Thoracic aorta (tissue), 2 donors: ENCODE measurements at places on chromosomes 5 and 9. TPM values are rescaled to one million over a fixed set of nuclear protein-coding genes. Genes with fewer than 3 reads are reported as not detected.
A peak's percentile ranks its signal among the peaks of the same experiment; 100 is the strongest.

- no peaks in the 10 kb centered on the region for H3K4me1 ChIP-seq
- H3K36me3 ChIP-seq: peaks cover 37% of the 10 kb centered on the region
Observed at GRCh38 chr5:179879690-179880010, 21.0 kb upstream of the MRNIP start.

DNA sequence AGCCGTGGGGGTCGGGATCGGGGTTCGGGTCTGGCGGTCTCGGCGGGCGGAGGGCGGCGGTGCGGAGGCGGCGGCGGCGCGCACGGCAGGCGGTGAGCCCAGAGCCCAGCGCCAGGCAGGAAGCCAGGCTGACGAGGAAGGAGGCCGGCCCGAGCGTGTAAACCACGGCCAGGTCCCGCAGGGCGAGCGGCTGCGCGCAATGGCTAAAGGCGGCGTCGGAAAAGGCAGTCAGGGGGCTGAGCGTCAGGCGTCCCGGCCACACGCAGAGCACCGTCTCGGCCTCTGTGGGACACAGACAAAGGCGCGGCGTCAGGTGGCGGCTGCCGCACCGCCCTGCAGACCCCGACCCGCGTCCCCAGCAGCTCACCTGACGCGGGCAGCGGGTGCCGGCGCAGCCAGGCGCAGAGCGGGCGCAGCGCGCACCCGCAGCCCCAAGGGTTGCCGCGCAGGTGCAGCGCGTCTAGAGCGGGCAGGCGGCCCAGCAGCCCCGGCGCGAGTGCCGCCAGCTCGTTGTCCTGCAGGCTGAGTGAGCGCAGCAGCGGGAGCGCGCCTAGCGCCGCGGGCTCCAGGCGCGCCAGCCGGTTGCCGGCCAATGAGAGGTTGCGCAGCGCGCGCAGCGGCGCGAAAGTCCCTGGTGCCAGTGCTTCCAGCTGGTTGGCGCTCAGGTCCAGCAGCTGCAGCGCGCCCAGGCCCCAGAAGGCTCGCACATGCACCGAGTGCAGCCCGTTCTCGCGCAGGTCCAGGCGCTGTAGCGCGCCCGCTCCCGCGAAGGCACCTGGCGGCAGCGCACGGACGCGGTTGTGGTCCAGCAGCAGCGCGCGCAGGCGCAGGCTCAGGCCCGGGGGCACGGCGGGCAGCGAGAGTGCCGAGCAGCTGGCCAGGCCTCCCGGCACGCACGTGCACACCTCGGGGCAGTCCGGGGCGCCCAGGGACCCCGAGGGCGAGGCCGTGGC is 671 bp downstream of the LRRC26 start:
- peaks cover 22% of the 10 kb centered on the region for H3K27me3 ChIP-seq
- H3K4me3 ChIP-seq: peak overlapping the region; percentile 60
- DNase-seq: no peak
- peaks cover 7% of the 10 kb centered on the region for H3K4me1 ChIP-seq
- no peak overlapping the region for H3K27ac ChIP-seq

DNA sequence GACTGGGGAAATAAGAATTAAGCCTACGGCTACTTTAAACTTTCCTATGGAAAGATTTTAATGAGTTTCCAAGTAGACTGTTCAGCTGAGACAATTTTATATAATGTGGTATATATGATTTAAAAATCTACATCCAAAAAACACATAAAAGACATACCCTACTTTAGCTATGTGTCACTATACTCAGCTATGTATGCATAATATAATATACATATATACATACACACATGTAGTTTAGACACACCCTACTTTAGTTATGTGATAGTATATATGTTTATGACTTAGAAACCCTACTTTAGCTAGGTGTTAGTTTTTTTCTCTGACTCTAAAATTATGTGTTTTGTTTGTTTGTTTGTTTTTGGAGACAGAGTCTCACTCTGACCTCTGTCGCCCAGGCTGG is 100.5 kb upstream of the DAB2 start:
- no peak for DNase-seq
- no peaks in the 10 kb centered on the region for H3K36me3 ChIP-seq
- H3K4me1 ChIP-seq: peaks cover 4% of the 10 kb centered on the region
- H3K27ac ChIP-seq: no peak overlapping the region

- H3K27ac ChIP-seq: no peak overlapping the region
- H3K4me3 ChIP-seq: no peak overlapping the region
- H3K4me1 ChIP-seq: peaks cover 7% of the 10 kb centered on the region
Observed at GRCh38 chr5:81389025-81389424, 4.9 kb downstream of the ACOT12 start.

- no peaks in the 10 kb centered on the region for H3K27me3 ChIP-seq
- peak within 1 kb of the TSS; percentile 92 for H3K4me3 ChIP-seq
- H3K36me3 ChIP-seq: no peaks in the 10 kb centered on the region
- H3K27ac ChIP-seq: peak within 1 kb of the TSS; percentile 92
- peaks cover 4% of the 10 kb centered on the region for H3K4me1 ChIP-seq
Observed at GRCh38 chr9:75890472-75891276, at the start of gene PCSK5. TSS of gene PCSK5 (plus strand) at chr9:75890673. CDS start at chr9:75891182, 509 bp downstream.

- H3K4me1 ChIP-seq: no peaks in the 10 kb centered on the region
- no peak overlapping the region for H3K27ac ChIP-seq
- H3K36me3 ChIP-seq: peaks cover 6% of the 10 kb centered on the region
- no peak overlapping the region for H3K4me3 ChIP-seq
- no peaks in the 10 kb centered on the region for H3K27me3 ChIP-seq
Observed at GRCh38 chr5:172095368-172096206, 89.1 kb upstream of the FBXW11 start.

GRCh38 chr5:177439518-177440053 is 7.0 kb upstream of the PRR7 start:
- DNase-seq: no peak
- no peaks in the 10 kb centered on the region for H3K4me1 ChIP-seq
- no peak overlapping the region for H3K27ac ChIP-seq
- H3K27me3 ChIP-seq: no peaks in the 10 kb centered on the region

DNA sequence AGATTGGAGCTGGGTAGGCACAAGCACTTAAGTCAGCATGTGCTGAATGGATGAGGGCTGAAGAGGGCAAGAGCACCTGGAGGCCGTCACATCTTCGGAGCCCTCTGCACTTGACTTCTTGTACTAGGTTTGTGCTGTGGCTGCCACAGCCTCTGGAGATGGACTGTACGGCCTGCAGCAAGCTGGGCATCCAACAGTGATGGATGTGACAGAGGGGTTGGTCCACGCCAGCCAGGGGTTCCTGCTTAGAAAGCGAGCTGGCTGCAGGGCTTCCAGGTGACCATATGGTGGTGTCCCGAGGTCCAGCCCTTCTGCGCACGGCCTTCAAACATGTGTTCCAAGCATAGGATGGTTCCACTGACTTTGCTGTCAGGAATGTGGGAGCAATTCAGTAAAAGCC is 65.1 kb upstream of the PHYKPL start:
- H3K36me3 ChIP-seq: no peaks in the 10 kb centered on the region
- H3K4me3 ChIP-seq: no peak overlapping the region
- no peaks in the 10 kb centered on the region for H3K27me3 ChIP-seq
- no peak for DNase-seq
- H3K4me1 ChIP-seq: no peaks in the 10 kb centered on the region

DNA sequence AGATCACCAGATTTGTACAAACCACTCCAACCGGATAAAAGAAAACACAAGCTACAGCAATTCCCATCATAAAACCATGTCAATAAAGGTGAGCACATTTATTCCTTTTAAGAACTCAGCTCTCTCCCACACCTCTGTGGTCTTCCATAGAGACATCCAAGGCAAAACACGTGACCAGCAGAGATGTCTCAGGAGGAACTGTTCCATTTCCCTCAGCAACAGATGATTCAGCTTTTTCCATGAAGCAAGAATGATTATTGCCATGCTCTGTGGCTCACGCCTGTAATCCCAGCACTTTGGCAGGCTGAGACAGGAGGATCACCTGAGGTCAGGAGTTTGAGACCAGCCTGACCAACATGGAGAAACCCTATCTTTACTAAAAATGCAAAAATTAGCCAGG is 15.8 kb downstream of the GZMK start:
- no peak overlapping the region for H3K4me3 ChIP-seq
- no peaks in the 10 kb centered on the region for H3K27me3 ChIP-seq
- no peaks in the 10 kb centered on the region for H3K36me3 ChIP-seq
- no peak overlapping the region for H3K27ac ChIP-seq

- H3K4me3 ChIP-seq: peak overlapping the region; percentile 52
- H3K36me3 ChIP-seq: no peaks in the 10 kb centered on the region
- peaks cover 10% of the 10 kb centered on the region for H3K4me1 ChIP-seq
- no peaks in the 10 kb centered on the region for H3K27me3 ChIP-seq
Observed at GRCh38 chr5:113089653-113090335, 113.2 kb downstream of the DCP2 start.

GRCh38 chr9:16057541-16057940 is 504.7 kb downstream of the CCDC171 start:
- no peaks in the 10 kb centered on the region for H3K27me3 ChIP-seq
- DNase-seq: no peak
- H3K4me3 ChIP-seq: no peak overlapping the region

DNA sequence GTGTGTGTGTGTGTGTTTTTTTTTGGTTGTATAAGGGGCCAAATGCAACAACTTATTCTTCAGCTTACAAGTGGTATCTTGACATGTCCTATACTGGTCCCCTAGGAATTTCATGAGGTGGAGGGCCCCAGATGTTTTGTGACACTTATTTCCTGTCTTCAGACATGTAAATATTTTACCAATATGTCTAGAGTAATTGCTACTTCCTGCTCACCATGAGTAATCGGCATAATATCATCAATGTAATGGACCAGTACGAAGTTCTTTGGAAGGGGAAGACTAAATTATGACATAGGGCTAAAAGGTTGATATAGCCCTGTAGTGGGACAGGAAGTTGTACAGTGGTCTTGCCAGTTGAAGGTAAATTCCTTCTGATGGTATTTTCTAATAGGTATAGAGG is 3.7 kb upstream of the OTULIN start:
- H3K4me3 ChIP-seq: no peak overlapping the region
- no peaks in the 10 kb centered on the region for H3K36me3 ChIP-seq
- peaks cover 7% of the 10 kb centered on the region for H3K4me1 ChIP-seq
- no peaks in the 10 kb centered on the region for H3K27me3 ChIP-seq
- no peak for DNase-seq

DNA sequence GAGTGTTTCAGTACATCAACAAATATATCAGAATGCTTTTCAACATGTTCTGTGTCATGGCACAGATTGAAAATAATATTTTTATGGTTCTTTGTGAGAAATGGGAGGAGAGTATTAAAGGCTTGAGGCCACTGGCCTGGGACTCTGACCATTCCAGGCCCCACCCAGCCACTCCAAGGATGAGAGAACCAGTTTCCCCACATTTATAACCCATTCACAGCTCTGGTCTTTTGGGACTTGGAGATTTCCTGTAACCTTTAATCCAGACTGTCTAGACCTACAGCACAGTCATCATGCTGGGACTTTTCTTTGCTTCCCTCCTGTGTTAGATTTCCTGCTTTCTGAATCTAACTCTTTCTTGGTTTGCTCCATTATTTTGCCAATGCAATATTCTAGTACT is 389.6 kb downstream of the KIAA0825 start:
- no peaks in the 10 kb centered on the region for H3K36me3 ChIP-seq
- no peaks in the 10 kb centered on the region for H3K27me3 ChIP-seq
- no peak overlapping the region for H3K27ac ChIP-seq
- DNase-seq: no peak
- no peaks in the 10 kb centered on the region for H3K4me1 ChIP-seq

GRCh38 chr5:154514331-154514730 is 36.3 kb upstream of the HAND1 start:
- H3K36me3 ChIP-seq: no peaks in the 10 kb centered on the region
- H3K27ac ChIP-seq: no peak overlapping the region
- H3K27me3 ChIP-seq: no peaks in the 10 kb centered on the region

Gene FAM151B
- total RNA-seq: 7.4 TPM

Gene FRRS1L
- total RNA-seq: 1.1 TPM

Gene DRD1
- 0.41 TPM for total RNA-seq

Gene FAM81B
- total RNA-seq: not detected
